ENCODE measurements at places on chromosomes 5 and 9.

DNA sequence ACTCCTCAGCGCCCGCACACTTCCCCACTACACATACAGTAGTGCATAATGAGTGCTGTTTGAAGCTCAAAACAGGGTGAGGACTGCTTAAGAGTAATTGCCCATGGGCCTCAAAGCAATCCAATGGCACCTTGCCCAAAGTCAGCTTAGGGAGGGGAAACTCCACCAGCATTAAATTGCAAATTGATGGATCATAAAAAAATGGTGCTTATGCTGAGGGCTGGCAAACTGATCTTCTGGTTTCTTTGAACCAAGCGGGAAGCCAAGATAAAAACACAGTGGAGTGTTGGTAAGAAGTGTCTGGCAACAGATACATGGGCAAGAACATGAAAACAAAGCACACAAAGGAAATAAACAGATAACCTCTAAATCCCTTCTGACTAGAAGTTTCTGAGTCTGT, 28.0 kb downstream of the TLE1 start:
- DNase-seq, result no peak

- DNase-seq, result no peak
Measured at GRCh38 chr5:113331209-113331551, 103.6 kb downstream of the TSSK1B start.

DNA sequence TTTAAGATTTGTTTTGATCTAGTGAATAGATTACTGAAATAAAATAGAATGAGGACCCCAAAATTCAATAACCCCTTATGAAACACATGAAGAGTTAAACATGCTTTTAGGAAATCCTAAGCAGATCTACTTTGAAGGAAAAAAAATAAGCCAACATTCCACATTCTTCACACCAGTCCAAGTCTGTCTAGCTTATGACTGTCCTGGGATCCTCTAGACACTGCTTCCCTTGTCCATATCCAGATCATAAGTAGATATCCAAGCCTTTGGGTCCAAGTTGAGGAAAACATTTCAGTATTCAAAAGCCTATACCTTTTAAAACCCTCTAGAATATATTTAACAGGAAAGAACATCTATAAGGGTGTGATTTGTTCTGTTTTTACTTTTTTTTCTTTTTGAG, 58.8 kb upstream of the MINAR2 start:
- DNase-seq, result no peak

- DNase-seq, result no peak
Measured at GRCh38 chr5:35850967-35851680, 5.6 kb upstream of the IL7R start.

- DNase-seq, result no peak
Measured at GRCh38 chr5:107603349-107603748, 67.4 kb downstream of the EFNA5 start.

DNA sequence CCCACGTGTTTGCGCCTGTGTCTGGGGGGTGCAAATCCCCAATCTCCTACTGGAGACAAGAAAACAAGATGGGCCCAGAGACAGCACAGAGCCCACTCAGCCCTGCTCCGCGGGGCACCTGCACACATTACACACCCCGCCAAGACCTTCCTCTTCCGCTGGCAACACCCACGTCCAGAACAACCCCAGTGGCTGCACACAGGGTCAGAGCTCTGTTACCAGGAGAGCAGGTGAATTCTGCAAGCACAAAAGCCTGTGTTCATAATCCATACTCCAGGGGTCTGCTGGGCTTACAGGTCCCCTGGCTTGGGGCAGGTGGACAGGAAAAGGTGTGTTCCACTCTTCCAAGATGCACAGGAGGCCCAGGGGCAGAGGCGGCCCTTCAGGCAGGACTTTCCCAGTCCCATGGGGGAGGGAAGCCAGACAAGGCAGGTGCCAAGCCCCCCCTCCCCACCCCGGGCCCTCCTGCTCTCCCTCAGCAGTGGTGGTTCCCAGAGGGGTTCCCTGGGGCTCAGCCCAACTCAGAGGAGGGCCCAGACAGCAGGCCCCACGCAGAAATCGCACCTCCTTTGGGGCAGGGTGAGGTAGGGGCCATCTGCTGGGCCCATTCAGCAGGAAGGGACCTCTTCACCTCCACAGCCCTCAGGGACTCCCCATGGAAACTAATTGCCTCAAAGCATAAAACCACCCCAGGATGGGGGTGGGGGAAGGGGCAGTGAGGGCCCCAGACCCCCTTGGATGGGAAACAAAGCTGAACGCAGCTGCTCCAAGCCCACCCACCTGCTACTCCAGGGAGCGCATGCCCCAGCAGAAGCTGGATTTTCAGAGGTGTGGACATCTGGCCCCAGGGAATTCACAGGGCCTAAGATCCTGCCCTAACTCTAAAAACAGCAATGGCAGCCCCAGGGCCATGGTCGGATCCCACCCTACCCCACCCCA, 105.3 kb downstream of the VAV2 start:
- no peak for DNase-seq

- no peak for DNase-seq
Measured at GRCh38 chr5:168851902-168852321, 272.7 kb upstream of the PANK3 start.

- no peak for DNase-seq
Measured at GRCh38 chr5:54227759-54228158, 82.6 kb downstream of the ARL15 start.

GRCh38 chr9:130763331-130764171, 70.0 kb downstream of the EXOSC2 start:
- no peak for DNase-seq

DNA sequence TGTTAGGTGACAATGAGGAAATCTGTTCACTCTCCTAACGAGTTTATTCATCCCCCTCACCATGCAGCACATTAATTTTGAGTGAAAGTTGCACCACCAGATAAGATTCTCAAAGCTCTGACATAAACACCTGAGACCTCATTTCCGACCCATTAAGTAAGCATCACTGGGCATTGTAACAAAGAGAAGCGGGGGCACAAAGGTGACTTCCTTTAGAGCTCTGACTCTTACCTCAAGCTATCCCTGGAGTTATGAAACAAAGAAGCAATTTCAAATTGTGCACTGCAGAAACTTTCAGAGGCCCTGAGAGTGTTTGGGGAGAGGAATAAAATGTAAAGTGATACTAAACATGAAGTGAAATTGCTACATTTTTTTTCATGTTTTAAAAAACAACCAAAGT, 29.5 kb downstream of the C5orf15 start:
- no peak for DNase-seq

- DNase-seq, result no peak
Measured at GRCh38 chr5:79535477-79536192, 21.7 kb upstream of the HOMER1 start.

- no peak for DNase-seq
Measured at GRCh38 chr5:36607114-36607571, 737 bp downstream of the SLC1A3 start.

DNA sequence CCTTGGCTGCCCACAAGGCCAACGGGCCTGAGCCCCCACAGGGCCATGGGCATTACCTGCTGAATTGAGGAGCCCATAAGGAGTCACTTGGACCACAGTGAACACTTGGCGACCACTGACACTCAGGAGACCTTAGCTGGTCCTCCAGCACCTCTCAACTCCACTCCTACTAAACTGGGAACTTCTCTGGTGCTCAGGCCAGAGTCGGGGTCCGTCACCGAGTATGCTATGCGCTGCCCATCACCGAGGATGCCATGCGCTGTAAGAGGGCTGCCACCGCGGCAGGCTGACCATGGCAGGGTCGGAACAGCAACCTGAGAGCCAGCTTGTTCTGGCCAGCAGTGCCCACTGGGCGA, 600 bp upstream of the SQSTM1 start:
- no peak for DNase-seq

- DNase-seq, result no peak
Measured at GRCh38 chr9:99049641-99050040, 55.3 kb upstream of the TGFBR1 start.

- no peak for DNase-seq
Measured at GRCh38 chr9:5958273-5958672, 57.2 kb downstream of the RANBP6 start.

DNA sequence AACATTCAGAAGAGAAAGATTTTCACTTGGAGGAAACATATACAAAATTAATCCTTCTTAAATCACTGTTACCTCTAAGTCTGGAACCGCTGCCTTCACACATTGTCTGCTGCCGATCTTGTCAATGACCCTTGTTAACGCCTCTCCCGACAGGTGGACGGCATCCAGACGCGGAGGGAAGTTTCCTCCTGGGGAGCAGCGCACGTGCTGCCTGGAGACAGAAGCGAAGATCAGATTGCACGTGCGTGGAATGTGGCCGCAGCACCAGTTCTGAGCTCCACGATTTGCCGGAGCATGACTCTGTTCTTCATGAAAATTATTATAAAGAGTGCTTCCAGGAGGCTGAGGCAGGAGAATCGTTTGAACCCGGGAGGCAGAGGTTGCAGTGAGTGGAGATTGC, 183.6 kb upstream of the IRX4 start:
- no peak for DNase-seq

GRCh38 chr9:96006961-96007360, 131.5 kb downstream of the ERCC6L2 start:
- no peak for DNase-seq

DNA sequence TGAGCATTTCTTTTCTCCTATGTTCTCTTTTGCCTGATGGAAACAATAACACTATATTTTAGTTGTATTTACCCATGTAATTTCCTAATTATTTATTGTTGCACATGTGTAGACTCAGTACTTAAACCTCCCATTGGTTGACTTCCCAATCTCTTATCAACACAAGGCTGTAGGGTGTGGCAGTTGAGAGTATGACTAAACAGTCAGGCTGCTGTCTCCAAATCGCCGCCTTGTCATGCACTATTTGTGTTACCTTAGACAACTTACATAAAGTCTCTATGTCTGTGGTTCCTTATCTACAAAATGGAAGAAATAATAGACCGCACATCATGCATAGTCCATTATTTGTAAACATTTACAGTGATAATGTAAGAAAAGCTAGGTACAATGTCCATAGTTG, 68.9 kb upstream of the EFNA5 start:
- DNase-seq, result no peak

GRCh38 chr5:107320846-107321245, 349.9 kb downstream of the EFNA5 start:
- DNase-seq, result no peak

- no peak for DNase-seq
Measured at GRCh38 chr5:58183078-58183785, 276.7 kb downstream of the PLK2 start.

- no peak for DNase-seq
Measured at GRCh38 chr5:79844571-79844970, 146.5 kb downstream of the MTX3 start.

- no peak for DNase-seq
Measured at GRCh38 chr5:153096381-153096780, 394.1 kb upstream of the GRIA1 start.

DNA sequence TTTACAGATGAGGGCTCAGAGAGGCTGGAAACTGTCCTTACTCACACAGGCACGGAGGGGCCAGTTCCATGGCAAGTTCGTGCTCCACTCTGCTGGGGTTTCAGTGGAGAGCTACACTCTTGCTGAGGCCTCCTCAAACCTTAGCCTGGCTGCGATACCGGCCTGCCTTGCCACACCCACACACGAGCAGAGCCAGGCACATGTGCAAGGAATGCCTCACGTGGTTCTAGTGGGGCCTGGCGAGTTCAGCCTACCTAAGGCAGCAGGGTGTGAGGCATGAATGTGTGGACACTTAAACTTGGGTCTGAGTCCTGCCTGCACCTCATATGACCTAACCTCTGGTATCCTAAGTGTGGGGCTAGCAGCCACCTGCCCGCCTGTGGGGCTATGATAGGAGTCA, 21.5 kb upstream of the PRDM12 start:
- no peak for DNase-seq

- DNase-seq, result no peak
Measured at GRCh38 chr5:93018461-93018860, 562.6 kb downstream of the NR2F1-AS1 start.
